ENCODE measurements at places on chromosomes 3 and 15.

GRCh38 chr3:64306745-64307144, 81.5 kb upstream of the PRICKLE2 start:
- DNase-seq: no peak

GRCh38 chr3:181707980-181708379, 3.7 kb upstream of the SOX2 start:
- DNase-seq: no peak

DNA sequence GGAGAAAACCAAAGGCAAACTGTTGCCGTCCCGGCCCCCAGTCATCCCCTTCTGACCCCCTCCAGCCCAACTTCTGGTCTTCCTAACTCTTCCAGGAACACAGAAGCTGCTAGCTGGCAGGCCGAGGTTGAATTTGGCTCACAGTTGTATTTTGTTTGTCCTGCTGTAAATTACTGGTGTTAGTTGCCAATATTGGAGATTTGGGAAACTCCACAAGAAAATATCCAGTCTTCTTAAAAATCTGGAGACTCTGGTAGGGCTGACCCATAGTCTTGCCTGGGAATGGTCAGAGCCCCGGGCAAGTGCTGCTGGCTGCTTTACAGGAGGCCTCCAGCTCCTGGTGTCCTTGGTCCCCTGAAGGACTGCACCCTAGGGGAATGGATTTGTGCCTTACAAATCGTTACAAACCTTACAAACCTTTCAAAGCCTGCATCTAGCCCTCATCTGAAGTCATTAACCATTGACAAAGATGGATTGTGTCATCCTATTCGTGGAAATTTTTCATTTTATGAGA, 112.0 kb upstream of the MCTP2 start:
- no peak for DNase-seq

DNA sequence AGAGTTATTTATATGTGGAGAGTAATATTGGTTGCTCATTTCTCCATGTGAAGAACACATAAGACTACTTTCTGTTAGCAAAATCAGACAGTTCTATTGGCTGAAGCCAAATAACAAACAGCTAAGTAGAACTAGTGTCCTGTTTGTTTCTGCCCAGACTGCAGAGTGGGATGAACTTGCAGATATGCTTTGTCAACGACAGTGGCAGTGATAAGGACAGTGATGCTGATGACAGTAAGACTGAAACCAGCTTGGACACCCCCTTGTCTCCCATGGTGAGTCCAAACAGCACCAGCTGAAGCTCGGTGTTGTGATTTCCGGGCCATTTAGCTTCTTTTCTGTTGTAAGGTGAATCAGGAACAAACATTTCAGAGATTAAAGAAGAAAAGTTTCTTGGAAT, 102.6 kb upstream of the IL12A start:
- DNase-seq: no peak

GRCh38 chr3:36826240-36826639, 61.9 kb upstream of the DCLK3 start:
- no peak for DNase-seq

GRCh38 chr15:67940324-67940719, 100.5 kb upstream of the RNU6-1 start:
- DNase-seq: no peak

- no peak for DNase-seq
These were observed 243.6 kb downstream of the ARRDC4 start for GRCh38 chr15:98203872-98204660.

All from activated CD8-positive, alpha-beta memory T cell treated with anti-CD3 and anti-CD28 coated beads for 4 hours (primary cell).